Thoracic aorta (tissue), 2 donors: ENCODE measurements at places on chromosomes 1 and 21. TPM values are rescaled to one million over a fixed set of nuclear protein-coding genes. Genes with fewer than 3 reads are reported as not detected.

Gene YOD1
- 3.8 TPM for total RNA-seq

Gene SPATA45
- not detected for total RNA-seq

Gene VWA1
- 23.6 TPM for total RNA-seq

Gene KCNK1
- 6.2 TPM for total RNA-seq

Gene TDRD5
- total RNA-seq: not detected

Gene ZNF593OS
- not detected for total RNA-seq

Gene CYP4A22
- not detected for total RNA-seq

Gene TMEM82
- not detected for total RNA-seq

Gene RNASEL
- 5.9 TPM for total RNA-seq

Gene GJC2
- 3.6 TPM for total RNA-seq

Gene CD1B
- total RNA-seq: not detected

Gene NRIP1
- 11.9 TPM for total RNA-seq

GRCh38 chr1:15249081-15249480, 2.1 kb downstream of the FHAD1 start:
- H3K4me3 ChIP-seq: no peak overlapping the region
- no peaks in the 10 kb centered on the region for H3K27me3 ChIP-seq
- DNase-seq: no peak
- no peaks in the 10 kb centered on the region for H3K36me3 ChIP-seq

DNA sequence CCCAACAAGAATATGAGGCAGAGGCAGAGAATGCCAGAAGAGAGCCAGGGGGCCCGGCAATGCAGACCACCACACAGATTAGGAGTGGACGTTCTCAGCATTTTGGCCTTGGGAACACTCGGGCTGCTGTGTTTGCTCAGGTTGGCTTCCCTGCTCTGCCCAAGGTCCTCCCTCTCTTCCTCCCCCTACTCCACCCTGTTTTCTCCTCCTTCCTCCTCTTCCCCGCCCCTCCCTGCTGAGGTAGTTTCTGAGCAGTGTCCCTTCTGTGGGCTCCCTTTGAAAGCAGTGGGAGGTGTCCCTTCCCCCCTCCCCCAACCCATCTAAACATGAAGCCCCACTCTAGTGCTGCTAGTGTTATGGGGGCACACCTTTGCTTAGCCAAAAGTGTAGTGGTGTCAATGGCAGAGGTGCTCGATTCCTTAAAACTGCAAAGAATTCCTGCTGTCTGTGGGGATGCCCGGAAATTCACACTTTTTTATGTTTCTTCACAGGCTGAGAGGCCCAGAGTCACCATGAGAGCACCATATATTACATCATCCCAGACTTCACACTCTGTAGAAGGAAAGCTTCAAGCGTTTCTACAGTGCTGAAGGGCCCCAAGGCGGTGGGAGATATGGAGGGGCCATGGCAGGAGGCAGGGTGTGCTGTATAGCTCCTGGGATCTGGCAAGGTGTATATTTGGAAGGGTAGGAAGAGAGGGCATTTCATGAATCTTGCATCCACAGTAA, at the start of gene HHIPL2:
Gene HHIPL2 (minus strand): TSS at position 161 of the 728 bp plus-strand sequence. CDS start 60 bp downstream, at position 101.
- H3K4me3 ChIP-seq: no peak within 1 kb of the TSS
- peaks cover 3% of the 10 kb centered on the region for H3K4me1 ChIP-seq
- no peaks in the 10 kb centered on the region for H3K36me3 ChIP-seq
- H3K27me3 ChIP-seq: no peaks in the 10 kb centered on the region
- DNase-seq: no peak

- no peak for DNase-seq
- no peak overlapping the region for H3K4me3 ChIP-seq
- H3K27me3 ChIP-seq: no peaks in the 10 kb centered on the region
- no peaks in the 10 kb centered on the region for H3K4me1 ChIP-seq
- peaks cover 10% of the 10 kb centered on the region for H3K36me3 ChIP-seq
Observed at GRCh38 chr1:176119549-176119948, 87.5 kb downstream of the COP1 start.

- peaks cover 36% of the 10 kb centered on the region for H3K36me3 ChIP-seq
- H3K27ac ChIP-seq: no peak overlapping the region
- H3K4me1 ChIP-seq: peaks cover 6% of the 10 kb centered on the region
- H3K4me3 ChIP-seq: no peak overlapping the region
- no peaks in the 10 kb centered on the region for H3K27me3 ChIP-seq
- DNase-seq: no peak
Observed at GRCh38 chr1:184803180-184803492, 48.5 kb upstream of the EDEM3 start.

GRCh38 chr1:234881893-234882771, 246.5 kb downstream of the TOMM20 start:
- no peak for DNase-seq
- H3K27me3 ChIP-seq: no peaks in the 10 kb centered on the region
- peaks cover 14% of the 10 kb centered on the region for H3K4me1 ChIP-seq
- H3K4me3 ChIP-seq: no peak overlapping the region
- H3K36me3 ChIP-seq: no peaks in the 10 kb centered on the region
- no peak overlapping the region for H3K27ac ChIP-seq

DNA sequence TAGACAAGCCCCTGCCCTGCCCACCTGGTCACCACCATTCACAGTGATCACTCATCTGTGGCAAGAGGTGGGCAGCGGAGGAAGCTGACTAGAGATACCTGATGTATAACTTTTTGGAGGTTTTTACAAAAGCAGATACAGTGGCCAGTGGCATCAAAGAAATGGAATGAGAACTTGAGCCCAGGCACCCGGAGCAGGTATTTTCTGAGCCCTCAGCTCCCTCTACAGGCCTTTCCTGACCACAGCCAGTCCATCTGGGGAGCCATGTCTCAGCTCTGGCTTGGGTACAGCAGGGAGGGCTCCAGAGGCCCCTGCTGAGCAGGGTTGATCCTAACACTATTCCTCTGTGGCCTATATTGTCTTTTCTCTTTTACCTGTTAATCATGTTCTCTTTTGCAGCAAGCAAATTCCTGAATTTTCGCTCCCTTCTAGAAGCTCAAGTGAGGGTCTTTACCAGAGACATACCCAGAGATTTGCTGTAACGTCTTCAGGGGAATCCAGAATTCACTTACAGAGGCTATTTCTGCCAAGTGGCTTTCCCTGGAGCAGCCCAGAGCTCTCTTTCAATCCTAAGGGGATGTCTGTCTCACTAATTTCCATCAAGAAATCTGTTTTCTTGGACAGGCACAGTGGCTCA, 27.3 kb downstream of the GPR157 start:
- H3K27ac ChIP-seq: no peak overlapping the region
- no peak for DNase-seq
- H3K36me3 ChIP-seq: no peaks in the 10 kb centered on the region
- H3K4me1 ChIP-seq: no peaks in the 10 kb centered on the region
- no peak overlapping the region for H3K4me3 ChIP-seq

- no peak for DNase-seq
- H3K27ac ChIP-seq: no peak overlapping the region
Observed at GRCh38 chr21:17492415-17493168, 20.3 kb upstream of the CXADR start.

- H3K27ac ChIP-seq: no peak overlapping the region
- no peak for DNase-seq
- H3K4me3 ChIP-seq: no peak overlapping the region
- H3K27me3 ChIP-seq: no peaks in the 10 kb centered on the region
- no peaks in the 10 kb centered on the region for H3K36me3 ChIP-seq
Observed at GRCh38 chr1:243343970-243344937, 88.4 kb downstream of the SDCCAG8 start.

GRCh38 chr1:222373216-222373615, 174.7 kb downstream of the HHIPL2 start:
- H3K27ac ChIP-seq: no peak overlapping the region
- DNase-seq: no peak
- no peak overlapping the region for H3K4me3 ChIP-seq

- H3K4me3 ChIP-seq: no peak overlapping the region
- no peaks in the 10 kb centered on the region for H3K27me3 ChIP-seq
- no peak overlapping the region for H3K27ac ChIP-seq
- H3K4me1 ChIP-seq: no peaks in the 10 kb centered on the region
- H3K36me3 ChIP-seq: no peaks in the 10 kb centered on the region
- no peak for DNase-seq
Observed at GRCh38 chr1:174114788-174115448, 44.4 kb upstream of the RABGAP1L start.

GRCh38 chr1:173444757-173445156, 32.4 kb upstream of the PRDX6 start:
- H3K36me3 ChIP-seq: no peaks in the 10 kb centered on the region
- no peaks in the 10 kb centered on the region for H3K27me3 ChIP-seq
- no peak overlapping the region for H3K4me3 ChIP-seq
- no peaks in the 10 kb centered on the region for H3K4me1 ChIP-seq
- no peak for DNase-seq

DNA sequence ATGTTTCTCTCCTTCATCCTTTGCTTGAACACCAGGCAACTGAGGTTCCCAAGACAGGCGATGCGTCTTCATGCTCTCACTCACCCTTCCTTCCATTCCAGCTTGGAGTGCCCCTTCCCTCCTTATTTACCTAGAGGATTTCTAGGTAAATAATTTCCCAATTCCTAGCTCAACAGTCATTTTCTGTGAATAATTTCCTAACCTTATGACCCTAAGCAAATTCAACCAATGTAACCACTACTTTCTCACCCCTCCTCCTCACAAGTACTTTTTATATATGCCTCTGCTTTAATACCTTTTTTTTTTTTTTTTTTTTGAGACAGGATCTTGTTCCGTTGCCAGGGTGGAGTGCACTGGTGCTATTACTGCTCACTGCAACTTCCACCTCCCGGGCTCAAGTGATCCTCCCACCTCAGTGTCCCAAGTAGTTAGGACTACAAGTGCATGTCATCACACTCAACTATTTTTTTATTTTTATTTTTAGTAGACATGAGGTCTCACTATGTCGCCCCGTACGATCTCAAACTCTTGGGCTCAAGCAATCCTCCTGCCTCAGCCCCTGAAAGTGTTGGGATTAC, 86.7 kb downstream of the USP24 start:
- H3K36me3 ChIP-seq: peaks cover 20% of the 10 kb centered on the region
- no peak overlapping the region for H3K4me3 ChIP-seq
- no peaks in the 10 kb centered on the region for H3K27me3 ChIP-seq
